ENCODE measurements at places on chromosomes 3 and 15.

GRCh38 chr15:31325595-31326155, 960 bp upstream of the KLF13 start:
- no peak for DNase-seq

DNA sequence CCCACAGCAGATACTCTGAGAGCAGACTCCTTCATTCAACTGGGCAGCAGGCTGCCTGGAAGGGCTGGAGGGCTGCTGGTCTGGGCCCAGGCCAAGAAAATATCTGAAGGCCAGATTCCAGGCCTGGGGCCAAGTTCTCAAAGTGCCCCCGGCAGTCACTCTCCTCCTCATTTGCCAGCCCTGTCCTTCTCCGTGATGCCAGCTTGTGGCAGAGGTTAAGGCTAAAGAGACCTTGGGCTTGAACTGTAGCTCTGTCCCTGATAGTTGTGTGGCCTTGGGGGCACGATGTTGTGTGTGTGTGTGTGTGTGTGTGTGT, 39.0 kb downstream of the FAM3D start:
- peak; percentile 69 for DNase-seq

GRCh38 chr15:33190539-33190938, 4.0 kb downstream of the FMN1 start:
- DNase-seq = no peak

DNA sequence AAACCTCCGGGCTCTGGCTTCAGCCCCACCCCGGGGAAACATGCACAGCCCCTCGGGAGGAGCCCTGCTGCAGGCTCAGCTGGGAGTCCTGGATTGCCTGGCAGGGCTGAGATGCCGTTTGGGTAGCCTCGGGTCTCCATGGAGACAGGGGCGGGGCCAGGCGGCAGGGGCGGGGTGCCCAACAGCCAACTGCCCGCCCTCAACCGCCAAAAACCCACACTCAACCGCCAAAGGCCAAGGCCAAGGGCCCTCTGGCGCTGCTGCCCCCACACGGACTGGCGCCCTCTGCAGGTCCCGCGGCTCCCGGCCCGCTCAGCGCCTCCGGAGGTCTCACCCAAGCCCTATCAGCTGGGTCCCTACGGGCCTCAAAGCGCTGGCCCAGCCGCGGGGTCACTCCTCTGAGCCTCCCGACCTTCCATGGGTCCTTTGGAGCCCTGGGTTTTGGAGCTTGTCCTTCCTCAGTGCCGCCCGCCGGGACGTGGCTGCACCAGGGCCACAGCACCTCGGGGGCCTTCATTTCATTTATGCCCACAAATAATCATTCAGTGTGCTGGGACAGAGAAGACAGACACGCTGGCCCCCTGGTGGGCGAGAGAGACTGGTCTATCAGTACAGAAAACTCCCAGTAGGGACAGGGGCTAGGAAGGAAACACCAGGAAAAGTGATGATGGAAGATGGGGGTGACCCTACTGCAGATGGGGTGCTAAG, 33.5 kb upstream of the ACAD9 start:
- peak; percentile 85 for DNase-seq

DNA sequence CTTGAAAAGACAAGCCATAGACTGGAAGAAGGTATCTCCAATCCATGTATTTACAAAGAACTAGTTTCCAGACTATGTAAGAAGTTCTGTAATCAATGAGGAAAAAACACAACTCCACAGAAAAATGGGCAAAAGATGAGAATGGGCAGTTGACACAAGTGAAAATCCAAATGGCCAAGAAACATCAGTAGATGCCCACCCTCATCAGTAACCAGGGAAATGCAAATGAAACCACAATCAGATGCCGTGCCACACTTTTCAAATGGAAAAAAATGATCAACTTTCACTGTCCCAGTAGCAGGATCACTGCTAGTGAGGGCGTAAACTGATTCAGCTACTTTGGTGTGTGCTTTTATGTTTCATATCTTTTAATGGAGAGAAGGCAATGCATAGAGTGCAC, 4.5 kb upstream of the CPEB1 start:
- no peak for DNase-seq

GRCh38 chr15:35987056-35987455, 441.1 kb upstream of the DPH6 start:
- DNase-seq = no peak

DNA sequence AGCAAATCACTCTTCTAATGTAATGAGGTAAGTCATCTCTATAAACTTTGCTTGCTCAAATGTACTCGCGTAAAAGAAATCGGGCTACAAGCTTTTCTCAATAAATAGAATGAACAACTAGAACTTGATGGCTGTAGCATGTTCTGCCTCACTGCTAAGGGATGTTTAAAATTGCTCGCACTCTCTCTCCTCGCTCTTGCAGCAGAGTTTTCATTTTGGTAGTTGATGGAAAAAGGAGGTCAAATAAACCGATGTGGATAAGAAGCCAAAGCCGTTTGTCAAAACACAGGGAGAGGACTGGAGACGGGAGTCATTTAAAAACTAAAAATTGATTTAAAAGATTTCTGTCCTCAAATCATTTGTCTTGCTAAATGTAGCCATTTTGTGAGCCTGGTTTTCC, 53.3 kb downstream of the ANXA2 start:
- DNase-seq = no peak

- DNase-seq = no peak
Measured at GRCh38 chr15:68506071-68506470, 72.7 kb upstream of the CORO2B start.

- no peak for DNase-seq
Measured at GRCh38 chr15:101008158-101009139, 89.3 kb downstream of the LRRK1 start.

DNA sequence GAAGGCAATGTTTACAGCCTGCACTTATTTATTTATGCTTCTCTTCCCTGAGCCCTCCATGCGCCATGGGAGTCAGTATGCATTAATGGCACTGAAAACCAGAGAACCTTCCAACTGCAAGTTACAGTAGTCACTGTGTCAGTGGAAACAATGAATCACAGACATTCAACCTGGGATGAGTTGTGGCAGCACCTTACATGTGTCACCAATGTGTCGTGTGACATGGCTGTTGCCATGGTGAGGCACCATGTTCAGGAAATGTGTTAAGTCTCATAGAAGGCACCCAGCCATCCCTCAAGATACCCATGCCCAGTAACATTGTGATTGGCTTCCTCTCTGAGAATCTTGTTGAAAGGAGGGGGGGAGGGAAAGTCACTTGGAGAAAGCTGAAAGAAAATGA, 105.0 kb downstream of the FOXP1 start:
- DNase-seq = no peak

DNA sequence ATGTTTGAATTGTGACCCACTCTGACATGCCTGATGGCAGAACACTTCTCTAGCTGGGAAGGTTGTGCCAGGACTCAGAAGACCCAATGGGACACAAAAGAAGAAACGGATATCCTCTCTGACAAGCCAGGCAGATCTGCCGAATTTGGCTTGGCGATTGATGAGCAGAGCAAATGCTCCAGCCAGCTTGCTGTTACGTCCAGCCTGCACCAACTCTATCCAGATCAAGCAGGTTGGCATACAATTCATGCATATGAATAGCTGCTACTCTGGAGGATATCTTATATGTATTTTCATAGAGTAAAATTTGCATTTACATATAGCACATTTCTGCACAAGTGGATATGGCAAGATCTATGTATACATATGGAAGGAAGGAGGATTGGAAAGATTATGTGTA, 102.8 kb downstream of the PEX5L start:
- DNase-seq = no peak

DNA sequence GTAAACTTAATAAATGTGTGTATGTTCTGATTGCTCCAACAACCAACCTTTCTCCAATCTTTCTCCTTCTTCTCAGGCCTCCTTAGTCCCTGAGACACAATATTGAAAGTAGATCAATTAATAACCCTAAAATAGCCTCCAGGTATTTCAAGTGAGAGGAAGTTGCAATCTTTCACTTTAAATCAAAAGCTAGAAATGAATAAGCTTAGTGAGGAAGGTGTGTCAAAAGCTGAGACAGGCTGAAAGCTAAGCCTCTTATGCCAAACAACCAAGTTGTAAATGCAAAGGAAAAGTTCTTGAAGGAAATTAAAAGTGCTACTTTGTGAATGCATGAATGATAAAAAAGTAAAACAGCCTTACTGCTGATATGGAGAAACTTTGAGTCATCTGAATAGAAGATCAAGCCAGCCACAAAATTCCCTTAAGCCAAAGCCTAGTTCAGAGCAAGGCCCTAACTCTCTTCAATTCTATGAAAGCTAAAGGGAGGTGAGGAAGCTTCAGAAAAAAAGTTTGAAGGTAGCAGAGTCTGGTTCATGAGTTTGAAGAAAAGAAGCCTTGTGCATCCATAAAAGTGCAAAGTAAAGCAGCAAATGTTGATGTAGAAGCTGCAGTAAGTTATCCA, 38.6 kb downstream of the CCDC80 start:
- no peak for DNase-seq

DNA sequence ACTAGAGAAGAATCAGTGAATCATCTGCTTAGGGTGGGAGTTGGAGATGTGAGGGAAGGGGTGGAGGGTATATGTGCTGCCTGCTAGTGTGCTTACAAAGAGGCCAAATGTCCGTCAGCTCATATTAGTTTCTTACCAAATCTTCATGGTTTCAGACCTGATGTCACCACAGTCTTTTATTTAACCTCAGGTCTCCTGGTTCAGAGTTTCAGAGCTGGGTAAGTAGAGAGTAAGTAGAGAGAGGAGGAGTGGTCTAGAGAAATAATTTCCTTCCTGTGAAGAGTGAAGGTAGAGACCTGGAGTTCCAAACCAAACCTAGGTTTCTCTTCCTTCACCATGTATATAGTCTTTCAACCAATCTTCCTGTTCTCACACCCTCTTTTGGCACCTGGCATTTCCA, 17.5 kb upstream of the P2RY1 start:
- DNase-seq = no peak

Data from EL (cell line).